ENCODE measurements at places on chromosomes 2 and 18.
A peak's percentile ranks its signal among the peaks of the same experiment; 100 is the strongest.

DNA sequence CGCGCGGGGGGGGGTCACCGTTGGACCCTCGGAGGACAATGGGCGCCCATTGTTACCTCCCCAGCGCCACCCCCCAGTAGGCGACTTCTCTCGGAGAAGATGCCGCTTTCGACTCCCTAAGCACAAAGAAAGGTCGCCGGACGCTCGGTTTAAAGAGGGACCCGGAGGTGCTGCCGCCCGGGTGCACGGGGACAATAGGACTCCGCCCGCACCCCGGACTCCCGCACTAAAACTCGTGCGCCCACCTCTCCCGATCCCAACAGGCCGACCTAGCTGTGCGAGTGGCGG is 318 bp upstream of the CDC42EP3 start:
- DNase-seq, result no peak

DNA sequence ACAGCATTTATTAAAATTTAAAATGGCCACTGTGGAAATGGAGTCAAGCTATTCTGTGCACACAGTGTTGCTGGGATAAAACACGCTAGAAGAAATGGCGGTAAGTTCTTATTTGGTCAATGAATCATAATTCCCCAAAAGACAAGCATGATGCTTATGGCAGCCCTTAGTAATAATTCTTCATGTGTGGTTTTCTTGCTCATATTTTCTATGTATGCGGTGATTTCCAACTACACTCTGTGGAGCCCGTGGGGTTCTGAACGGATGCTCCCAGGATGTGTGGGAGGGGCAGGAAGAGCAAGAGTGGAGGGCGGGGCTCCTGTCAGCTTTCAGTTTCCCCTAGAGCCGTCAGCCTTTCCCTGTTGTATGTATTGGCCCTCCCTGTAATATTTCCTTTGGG is 91.7 kb upstream of the RMDN2 start:
- DNase-seq, result no peak

DNA sequence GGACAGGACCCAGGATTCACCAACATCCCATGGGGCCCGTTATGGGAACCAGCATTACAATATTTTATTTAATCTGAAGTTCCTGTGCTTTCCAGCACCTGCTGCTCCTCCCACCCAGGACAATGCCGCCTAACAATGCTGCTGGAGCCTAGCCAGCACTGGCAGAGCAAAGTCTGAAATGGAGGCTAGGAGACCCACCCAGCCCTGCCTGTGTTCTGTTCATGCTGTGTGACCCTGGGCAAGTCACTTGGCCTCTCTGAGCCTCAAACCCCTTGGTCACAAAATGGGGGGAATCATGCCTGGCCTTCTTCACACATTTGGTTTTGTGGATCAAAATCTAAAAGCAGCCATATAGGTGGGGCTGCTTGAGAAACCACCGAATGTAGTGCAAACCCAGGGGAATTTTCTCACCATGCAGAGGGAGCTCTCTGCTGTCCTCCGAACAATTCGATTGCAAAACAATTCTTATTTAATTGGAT is 38.5 kb upstream of the ODC1 start:
- DNase-seq, result no peak

GRCh38 chr18:50982802-50983179 is 15.0 kb downstream of the ELAC1 start:
- DNase-seq, result no peak

DNA sequence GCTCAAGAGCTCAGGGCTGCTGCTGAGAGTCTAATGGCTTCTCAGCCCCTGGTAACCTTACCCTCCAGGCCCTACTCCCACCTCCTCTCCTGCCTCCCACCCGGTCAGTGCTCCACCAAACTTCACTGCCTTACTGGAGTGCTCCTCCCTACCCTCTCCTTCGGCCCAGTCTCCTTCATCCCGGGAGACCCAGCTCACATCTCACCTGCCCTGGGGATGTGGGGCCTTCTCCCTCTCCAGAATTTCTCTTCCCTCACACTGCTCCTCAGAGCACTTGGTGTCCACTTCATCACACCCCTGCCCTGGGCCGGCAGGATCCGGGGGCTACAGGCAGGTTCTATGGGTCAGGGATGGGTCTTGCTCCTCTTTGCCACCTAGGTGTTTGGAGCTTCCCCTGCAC is 21.6 kb downstream of the PTPN18 start:
- no peak for DNase-seq

GRCh38 chr2:138030459-138030858 is 66.2 kb downstream of the HNMT start:
- no peak for DNase-seq

- DNase-seq, result no peak
These were observed 129.8 kb upstream of the ARL4C start for GRCh38 chr2:234626566-234627130.

- DNase-seq, result no peak
These were observed 87.0 kb downstream of the CCDC141 start for GRCh38 chr2:178962805-178963433.

DNA sequence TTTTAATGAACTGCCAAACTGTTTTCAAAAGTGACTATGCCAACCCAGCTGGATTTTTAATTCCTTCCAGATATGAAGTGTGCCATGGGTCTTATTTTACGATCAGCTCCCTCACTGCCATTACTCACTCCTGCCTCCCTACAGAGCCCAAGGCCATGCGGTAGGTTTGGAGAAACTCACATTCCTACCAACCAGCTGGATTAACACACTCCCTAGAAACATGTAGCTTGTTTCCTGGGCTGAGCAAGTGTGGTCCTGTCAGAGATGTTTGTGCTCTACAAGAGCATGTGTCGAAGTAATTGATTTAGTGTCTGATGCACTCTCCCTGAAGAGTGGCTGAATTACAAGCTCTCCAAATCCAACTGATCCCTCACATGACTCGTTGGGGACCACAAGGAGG is 82.5 kb downstream of the SPP2 start:
- DNase-seq, result no peak

- no peak for DNase-seq
These were observed 34.6 kb upstream of the TBR1 start for GRCh38 chr2:161381546-161381945.

- DNase-seq, result no peak
These were observed 77.2 kb upstream of the NDUFV2 start for GRCh38 chr18:9025091-9025838.

DNA sequence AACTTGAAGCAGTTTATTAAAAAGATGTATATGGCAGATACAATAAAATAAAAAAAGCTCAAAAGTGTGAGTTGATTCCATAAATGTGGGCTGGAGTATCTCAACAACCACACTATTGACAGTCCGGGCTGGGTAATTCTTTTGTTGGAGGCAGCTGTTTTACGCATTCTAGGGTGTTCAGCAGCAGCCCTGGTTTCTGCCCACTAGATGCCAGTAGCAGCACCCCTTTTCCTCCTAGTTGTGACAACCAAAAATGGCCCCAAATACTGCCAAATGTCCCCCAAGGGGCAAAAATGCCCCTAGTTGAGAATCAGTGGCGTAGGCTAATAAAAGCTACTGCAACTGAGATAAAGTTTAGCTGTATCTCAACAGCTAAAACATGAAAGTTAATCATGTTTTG is 44.8 kb downstream of the CHMP3 start:
- no peak for DNase-seq

DNA sequence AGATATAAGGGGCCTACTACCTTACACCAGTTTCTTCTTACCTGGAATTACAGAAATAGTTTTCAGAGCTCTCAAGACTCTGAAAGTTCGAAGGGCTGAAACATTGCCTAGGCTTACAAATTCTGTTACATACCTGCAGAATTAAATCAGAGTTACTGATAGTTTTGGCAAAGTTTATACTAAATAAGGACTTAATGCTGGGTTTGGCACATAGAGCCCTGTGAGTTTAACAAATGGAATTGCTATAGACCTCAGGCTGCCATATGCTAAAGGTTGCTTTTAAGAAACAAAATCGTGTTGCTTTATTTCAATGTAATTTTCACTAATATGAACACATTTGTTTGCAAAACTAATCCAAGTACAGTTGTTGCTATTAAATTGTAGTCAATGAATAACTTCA is 40.1 kb downstream of the SCN3A start:
- DNase-seq, result no peak

GRCh38 chr18:46319783-46320182 is 215.6 kb downstream of the HAUS1 start:
- no peak for DNase-seq

GRCh38 chr2:21559351-21559750 is 435.6 kb downstream of the TDRD15 start:
- DNase-seq, result no peak

DNA sequence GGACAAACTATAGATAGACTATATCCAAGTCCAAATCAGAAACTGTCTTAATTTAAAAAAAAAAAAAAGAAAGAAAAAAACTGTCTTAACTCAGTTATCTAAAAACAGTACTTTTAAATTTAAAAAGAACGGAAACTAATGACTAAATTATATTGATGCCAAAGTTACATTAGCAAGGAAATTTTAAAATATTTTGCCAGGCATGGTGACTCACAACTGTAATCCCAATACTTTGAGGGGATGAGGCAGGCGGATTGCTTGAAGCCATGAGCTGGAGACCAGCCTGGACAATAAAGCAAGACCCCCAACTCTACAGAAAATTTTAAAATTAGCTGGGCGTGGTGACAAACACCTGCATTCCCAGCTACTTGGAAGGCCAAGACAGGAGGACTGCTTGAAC is 30.9 kb downstream of the MEMO1 start:
- peak; percentile 24 for DNase-seq

- no peak for DNase-seq
These were observed 16.5 kb downstream of the SGPP2 start for GRCh38 chr2:222440673-222441422.

DNA sequence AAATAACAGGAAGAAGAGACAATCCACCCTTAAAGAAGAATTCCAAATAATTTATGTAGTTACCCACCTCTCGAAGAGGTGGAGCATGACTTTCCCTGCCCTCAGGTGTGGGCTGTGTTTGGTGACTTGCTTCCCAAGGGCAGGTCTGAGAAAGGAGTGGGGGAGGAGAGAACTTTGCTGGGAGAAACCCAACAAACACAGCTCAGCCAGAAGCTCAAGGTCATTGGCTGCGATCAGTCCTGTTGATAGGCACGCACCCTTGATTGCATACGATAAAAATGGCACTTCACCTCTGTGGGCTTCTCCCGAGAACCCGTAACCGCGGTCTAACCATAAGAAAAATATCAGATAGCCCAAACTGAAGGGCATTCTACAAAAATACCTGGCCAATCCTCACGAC is 157.5 kb upstream of the ID2 start:
- no peak for DNase-seq

DNA sequence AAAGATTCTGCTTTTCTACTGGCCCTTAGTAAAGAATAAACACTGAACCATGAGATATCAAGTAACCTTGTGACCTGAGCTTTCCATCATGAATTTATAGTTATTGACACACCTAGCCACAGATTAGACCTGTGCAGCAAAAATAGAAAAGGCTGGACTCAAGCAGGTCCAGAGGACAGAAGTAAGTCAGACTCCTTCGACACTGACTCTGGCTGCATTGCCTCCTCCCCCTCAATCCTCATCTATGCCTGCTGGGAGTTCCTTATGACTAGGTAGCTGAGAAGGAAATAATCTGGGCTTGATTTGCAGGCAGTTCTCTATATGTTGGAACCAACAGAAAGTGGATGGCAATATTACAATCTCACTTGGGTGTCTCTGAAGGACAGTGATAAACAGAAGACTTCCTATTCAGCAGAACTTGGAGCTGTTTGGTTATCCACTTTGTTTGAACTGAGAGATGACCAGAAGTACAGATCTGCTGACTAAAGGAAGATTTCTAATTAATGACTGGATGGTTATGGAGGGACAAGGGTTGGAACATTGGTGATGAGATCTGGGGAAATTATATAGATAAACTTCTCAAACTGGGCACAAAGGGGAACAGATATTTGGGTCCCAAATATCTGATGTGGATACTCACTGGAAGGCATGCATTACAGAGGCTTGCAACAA is 39.4 kb downstream of the ARID5A start:
- no peak for DNase-seq

- DNase-seq, result no peak
These were observed 5.7 kb downstream of the SGPP2 start for GRCh38 chr2:222430071-222430470.

DNA sequence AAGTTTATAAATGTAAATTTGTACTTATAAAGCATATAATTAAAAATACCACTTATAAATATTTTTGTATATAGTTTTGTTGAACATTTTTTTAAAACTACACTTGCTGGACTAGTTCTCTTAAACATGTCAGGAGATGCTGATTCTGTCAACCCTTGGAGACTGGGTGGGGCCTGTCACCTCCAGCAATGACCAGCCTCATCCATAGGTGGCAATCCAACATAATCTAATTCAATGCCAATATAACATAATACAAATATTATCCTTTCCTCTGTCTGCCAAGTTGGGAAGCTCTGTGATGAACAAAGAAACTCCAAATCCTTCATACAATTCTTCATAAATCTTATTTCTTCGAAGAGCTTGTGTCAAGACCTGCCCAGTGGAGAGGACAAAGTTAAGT is 140.4 kb downstream of the RBMS1 start:
- DNase-seq, result no peak

DNA sequence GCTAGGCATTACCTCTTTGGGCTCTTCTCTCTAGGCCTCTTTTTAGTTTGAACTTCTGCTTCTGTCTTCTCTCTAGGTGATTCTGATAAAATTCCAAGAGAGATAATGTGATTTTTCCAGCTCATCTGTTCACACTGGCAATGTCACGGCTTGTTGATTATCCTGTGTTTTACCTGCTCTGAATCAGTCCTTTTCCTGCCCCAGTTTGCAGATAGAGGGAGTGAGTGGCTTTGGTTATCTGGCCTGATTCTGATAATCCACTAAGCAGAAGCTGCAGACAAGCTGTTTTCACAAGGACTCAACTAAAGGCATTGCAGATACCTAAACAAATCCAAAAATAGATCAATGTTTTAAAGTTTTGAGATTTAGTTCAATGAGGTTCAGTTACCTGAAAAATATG is 111.9 kb downstream of the DCC start:
- no peak for DNase-seq

- DNase-seq, result no peak
These were observed 179.7 kb upstream of the SH3BP4 start for GRCh38 chr2:234771980-234772732.

DNA sequence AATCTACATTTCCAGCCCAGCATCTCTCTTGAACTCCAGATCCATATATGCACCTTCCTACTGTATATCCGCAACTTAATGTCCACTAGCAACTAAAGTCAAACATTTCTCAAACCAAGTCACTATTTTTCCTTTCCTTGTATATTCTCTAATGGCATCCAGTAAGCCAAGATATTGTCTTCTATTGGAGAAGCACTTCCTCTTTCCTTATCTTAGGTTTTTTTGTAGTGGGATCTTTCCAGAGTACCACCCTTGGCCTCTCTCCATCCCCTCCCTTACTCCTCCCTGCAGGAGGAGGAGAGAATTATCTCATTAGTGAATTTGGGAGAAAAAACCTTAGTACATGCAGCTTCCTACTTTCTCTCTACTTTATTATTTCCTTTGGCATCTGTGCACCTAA is 8.7 kb upstream of the DYNC1I2 start:
- no peak for DNase-seq

GRCh38 chr18:72991379-72991778 is 123.6 kb upstream of the NETO1 start:
- no peak for DNase-seq
